ENCODE measurements at places on chromosomes 12 and 14. TPM values are rescaled to one million over a fixed set of nuclear protein-coding genes. Genes with fewer than 3 reads are reported as not detected.

The KLRK1 gene
- total RNA-seq, result not detected

The KRT6C gene
- not detected for total RNA-seq

The LPCAT3 gene
- total RNA-seq, result 30.7 TPM

The PPHLN1 gene
- 55.1 TPM for total RNA-seq

The PMEL gene
- total RNA-seq, result 1.1 TPM

The SSPN gene
- total RNA-seq, result 0.37 TPM

The LMO3 gene
- not detected for total RNA-seq
